ENCODE measurements at places on chromosomes 2 and 18.

DNA sequence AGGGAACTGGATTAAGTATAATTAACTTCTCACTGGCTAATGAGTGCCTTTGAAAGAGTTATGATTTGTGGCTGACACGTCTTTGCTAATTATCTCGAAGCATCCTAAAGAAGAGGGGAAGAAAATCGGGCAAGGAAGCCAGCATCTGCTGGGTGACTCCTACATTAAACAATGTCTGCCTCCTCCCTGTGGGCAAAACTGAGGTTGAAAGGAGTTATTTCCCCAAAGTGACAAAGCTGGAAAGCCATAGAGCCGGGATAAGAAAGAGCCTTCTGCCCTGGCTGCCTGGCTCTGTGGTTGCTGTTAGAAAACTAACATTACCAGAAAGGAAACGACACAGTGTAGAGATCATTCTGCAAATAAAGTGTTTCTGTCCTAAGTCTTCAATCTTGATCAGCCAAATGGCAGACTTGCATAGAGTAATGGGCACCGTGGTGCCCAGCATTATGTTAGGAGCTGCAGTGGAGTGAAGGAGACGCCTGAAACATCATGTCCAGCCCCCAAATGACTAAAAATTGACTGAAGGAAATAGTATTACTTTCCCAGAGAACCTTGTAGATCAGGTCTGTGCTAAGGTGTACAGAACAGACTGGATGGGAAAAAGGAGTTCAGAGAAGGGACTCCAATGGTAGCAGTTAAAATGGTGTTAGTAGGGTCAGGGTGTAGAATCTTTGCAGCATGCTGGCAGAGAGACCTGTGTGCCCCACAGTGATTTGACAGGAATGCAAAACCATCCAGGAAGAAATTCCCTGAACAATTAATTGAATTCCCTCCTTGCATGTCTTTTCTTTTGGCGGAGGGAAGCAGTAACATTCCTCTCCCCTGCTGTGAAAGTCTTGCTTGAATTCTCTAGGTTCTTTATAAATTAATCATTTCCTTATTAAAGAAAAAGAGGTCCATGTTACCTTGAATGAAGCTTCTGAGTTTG, 44.4 kb downstream of the ALPK2 start:
- DNase-seq, result peak; percentile 47

DNA sequence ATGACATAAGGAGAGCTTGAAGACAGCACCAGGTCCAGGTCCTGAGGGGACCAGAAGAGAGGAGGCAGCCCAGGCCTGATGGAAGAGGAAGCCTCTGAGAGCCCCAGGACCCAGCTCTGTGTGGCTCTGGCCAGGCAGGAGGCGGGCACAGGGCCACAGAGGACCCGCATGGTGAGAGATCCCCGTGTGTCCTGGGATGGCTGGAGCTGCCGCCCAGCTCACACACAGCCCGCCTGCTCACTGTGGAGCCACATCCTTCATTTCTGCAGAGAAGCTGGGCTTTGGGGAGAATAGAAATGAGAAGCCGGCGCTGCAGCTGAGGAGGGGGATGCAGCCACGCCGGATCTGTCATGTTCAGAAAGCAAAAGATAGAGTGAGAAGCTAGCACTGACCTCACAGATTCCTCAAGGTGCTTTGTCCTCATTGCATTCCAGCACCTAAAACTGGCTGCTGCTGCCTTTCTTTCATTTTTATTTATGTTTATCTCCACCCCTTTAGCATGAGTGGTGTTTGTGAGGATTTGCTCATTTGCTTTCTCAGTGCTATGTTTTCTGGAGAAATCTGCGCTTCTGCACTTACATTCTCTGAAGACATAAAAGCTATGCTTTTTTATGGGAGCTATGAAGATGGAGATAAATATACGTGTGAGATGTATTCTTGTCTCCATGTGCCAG, 307.6 kb upstream of the MYT1L start:
- DNase-seq, result no peak

- no peak for DNase-seq
Observed at GRCh38 chr2:162732946-162733698, 105.4 kb downstream of the KCNH7 start.

GRCh38 chr2:173307293-173307692, 47.4 kb upstream of the CDCA7 start:
- no peak for DNase-seq

GRCh38 chr2:235319095-235319494, 174.7 kb upstream of the AGAP1 start:
- no peak for DNase-seq

GRCh38 chr2:133652398-133652797, 84.1 kb upstream of the NCKAP5 start:
- no peak for DNase-seq

- no peak for DNase-seq
Observed at GRCh38 chr2:217684431-217685254, 318.2 kb downstream of the TNS1 start.

- no peak for DNase-seq
Observed at GRCh38 chr2:218161644-218162043, 5.1 kb downstream of the CXCR1 start.

DNA sequence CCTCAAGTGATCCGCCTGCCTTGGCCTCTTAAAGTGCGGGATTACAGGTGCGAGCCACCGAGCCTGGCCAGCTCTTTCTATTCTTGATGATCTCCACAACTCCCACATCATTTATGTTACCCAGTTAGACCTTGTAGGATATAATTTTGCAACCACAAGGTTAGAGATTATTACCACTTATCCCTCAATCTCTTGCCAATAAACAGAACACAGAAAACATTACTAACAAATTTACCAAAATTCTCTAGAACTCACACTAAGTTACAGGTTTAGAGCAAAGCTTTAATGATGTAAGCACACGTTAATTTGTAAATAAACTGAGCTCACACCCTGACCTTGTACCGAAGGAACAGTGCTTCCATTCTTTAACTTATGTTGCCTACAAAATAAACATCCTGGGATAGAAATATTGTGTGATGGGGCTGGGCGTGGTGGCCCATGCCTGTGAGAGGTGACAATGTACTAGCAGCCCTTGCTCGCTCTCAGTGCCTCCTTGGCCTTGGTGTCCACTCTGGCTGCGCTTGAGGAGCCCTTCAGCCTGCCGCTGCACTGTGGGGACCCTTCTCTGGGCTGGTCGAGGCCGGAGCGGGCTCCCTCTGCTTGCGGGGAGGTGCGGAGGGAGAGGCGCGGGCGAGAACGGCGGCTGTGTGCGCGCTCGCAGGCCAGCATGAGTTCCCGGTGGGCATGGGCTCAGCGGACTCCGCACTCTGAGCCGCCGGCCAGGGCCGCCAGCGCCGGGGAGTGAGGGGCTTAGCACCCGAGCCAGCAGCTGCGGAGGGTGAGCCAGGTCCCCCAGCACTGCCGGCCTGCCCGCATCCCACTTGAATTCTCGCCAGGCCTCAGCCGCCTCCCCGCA, 42.1 kb upstream of the ITSN2 start:
- no peak for DNase-seq

DNA sequence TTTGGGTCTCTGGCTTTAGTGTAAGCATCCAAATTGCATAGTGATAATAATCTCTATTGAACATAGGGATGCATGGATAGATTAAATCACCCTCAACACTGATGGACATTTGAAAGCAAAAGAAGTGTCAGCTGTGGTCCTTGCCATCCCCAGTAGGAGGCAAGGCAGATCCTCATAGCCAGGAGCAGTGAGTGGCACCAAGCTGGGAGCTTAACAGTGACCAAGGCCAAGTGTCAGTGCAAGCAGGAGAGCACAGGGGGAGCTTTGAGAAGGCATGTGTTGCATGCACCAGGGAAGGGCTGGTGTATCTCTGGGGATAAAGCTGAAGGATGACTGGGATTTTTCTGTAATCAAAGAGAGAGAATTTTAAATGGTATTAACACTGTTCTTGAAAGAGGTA, 14.7 kb downstream of the SLC14A1 start:
- DNase-seq, result no peak

DNA sequence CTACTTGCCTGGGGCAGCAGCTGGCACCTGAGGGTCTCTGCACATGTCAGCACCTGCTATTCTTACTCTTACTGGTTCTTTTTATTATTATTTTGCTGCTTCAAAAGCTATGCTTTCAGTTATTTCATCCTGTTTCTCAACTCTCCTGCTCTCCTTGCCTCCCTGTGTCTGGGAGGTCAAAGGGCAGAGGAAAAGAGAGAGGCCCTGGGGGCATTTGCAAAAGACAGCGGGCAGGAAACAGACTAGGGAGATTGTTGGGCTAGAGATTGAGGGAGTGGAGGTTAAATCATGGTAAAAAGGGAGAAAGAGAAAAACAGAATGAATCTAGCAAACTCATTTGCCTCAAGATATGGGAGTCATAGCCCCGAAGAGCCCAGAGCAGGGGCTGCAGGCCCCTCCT, 21.1 kb upstream of the RPL31 start:
- DNase-seq, result no peak

DNA sequence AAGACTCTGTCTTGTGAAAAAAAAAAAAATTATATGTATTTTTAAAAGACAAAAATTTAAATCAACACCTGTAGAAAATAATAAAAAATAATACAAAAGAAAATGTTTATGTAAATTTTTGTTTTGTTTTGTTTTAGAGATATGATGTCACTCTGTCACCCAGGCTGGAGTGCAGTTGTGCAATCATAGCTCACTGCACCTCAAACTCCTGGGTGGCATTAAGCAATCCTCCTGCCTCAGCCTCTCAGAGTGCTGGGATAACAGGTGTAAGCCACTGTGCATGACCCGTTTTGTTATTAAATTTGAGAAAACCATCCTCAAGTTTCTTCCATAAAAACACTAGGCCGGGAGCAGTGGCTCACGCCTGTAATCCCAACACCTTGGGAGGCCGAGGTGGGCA, 56.2 kb upstream of the B3GNT7 start:
- DNase-seq, result no peak

GRCh38 chr2:8408560-8409460, 273.0 kb upstream of the ID2 start:
- DNase-seq, result no peak
